Trophoblast cell (in vitro differentiated cells and primary cell): ENCODE measurements at places on chromosomes 6 and 20.

GRCh38 chr6:20665290-20665689, 131.0 kb downstream of the CDKAL1 start:
- DNase-seq, result no peak

DNA sequence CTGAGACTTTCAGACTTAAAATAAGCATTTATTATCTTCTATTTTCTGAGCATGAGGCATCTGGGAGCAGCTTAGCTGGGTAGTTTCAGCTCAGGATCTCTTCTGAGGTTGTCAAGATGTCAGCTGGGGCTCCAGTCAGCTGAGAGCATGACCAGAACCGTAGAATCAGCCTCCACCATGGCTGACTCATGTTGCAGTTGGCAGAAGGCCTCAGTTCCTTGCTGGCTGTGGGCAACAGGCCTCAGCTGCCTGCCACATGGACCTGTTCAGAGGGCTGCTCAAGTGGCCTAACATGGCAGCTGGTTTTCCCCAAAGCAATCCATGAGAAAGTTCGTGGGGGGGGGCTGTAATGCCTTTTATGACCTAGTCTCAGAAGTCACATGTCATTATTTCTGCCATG, 142.3 kb downstream of the LY86 start:
- no peak for DNase-seq

DNA sequence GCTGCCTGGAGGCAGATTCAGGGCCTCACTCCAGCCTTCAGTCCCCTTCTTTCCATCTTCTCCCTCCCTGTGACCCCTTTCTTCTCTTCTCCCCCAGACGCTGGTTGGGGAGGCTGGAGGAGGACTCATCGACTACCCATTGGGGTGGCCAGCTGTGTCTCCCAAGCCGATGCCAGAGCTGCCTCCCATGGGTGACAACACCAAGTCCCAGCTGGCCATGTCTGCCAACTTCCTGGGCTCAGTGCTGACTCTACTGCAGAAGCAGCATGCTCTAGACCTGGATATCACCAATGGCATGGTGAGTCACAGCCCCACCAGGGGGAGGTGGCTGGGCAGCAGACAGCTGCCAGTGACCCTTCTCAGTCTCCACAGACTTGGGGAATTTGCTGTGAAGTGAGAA, 12.9 kb downstream of the BPIFB4 start:
- no peak for DNase-seq

DNA sequence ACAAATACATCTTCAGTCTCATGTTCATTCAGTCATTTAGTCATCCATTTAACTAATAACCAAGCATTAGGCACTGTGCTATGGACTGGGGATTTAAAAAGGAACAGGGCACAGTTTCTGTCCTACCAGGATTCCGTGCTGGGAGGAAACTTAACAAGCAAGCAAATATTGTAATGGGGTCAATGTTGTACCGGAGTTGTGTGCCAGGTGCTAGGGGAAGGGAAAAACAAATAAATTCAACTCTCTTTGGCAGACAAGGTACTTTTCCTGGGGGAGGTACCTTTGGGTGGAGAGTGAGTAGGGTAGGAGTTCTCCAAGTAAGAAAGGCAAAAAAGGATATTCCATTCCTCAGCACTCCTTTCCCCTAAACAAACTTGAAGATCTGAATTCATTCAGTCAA, 90.3 kb downstream of the OLIG3 start:
- no peak for DNase-seq

DNA sequence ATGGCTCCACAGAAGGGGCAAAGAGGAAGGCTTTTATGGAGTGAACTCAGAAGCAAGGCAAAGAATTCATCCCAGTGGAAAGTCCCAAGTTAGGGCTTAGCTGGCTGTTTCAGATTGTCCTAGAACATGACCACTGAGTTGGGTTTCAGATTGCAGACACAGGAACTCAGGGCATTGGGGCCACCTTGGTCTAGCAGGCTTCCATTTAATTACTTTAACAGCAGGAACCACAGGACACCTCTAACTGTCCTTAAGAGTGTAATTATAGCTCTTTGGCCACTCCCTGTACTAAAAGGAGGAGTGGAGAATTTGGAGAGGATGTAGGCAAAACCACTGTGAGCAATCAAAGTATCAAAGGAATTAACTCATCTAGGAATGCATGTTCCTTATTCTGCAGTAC, 150.6 kb upstream of the AGPAT4 start:
- DNase-seq, result no peak

GRCh38 chr6:69980624-69981023, 114.3 kb downstream of the COL19A1 start:
- DNase-seq, result no peak

- DNase-seq, result peak; percentile 69
Measured at GRCh38 chr20:36728986-36729385, 16.9 kb downstream of the NDRG3 start.

GRCh38 chr6:44356487-44356886, 14.0 kb downstream of the SPATS1 start:
- no peak for DNase-seq

DNA sequence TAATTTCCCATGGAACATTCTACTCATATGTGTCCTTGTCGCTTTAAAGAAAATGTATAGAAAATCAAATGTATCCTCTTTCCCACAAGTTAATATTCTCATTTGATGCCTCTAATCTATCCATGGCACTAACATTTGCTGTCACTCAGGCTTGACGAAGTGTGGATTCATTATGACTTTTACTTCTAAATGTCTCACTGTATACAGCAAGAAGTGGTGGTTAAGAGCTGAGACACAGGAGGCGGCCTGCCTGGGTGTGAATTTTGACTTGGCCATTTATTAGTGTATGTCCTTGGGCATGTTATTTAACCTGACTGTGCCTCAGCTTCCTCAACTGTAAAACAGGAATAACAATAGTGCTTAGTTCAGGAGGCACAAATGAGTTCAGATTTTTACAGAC, 70.0 kb downstream of the TRMT6 start:
- no peak for DNase-seq

- no peak for DNase-seq
Measured at GRCh38 chr6:143958839-143959399, 49.1 kb downstream of the PLAGL1 start.

DNA sequence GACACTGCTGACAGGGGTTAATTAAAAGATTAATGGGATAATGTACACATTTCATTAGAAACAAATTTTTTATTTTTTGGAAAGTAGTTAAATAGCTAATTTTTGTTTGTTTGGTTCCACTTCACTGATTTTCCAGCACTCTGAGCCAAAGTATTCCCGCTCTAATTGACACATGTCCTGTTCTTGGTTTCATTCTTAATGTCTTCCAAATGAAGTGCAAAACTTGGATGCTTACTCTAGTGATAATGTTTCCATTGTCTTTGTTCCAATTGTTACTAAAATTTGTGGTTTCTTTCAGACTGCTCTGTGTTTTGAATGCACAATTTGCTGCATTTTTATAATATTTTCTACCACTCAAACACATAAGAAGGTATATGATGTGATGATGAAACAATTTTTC, 794.3 kb downstream of the PHF3 start:
- DNase-seq, result no peak

DNA sequence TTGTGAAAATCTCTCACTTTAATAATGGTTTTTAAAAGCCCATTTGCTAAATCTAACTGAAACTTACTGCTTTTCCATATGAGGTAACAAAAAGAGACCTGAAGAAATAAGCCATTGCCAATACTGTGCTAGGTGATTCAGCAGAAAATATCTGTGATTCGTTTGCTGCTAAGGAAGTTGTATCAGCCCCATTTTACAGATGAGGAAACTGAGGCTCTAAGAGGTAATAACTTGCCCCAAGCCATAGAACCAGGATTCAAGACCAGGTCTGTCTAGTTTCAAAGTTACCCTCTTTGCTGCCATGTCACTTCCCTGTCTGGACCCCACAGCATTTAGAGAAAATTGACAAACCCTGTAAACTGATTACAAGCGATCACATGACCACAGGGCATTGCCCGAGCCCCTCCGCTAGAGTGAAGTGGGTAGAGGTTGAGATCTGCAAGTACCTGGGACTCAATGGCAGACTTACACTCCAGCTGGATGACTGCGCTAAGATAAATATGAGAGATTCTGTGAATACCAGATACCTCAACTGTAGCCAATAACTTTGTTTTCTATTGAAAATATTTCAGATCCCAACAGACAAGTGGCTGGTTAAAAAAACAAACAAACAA, 69.3 kb downstream of the TNFRSF21 start:
- DNase-seq, result no peak

DNA sequence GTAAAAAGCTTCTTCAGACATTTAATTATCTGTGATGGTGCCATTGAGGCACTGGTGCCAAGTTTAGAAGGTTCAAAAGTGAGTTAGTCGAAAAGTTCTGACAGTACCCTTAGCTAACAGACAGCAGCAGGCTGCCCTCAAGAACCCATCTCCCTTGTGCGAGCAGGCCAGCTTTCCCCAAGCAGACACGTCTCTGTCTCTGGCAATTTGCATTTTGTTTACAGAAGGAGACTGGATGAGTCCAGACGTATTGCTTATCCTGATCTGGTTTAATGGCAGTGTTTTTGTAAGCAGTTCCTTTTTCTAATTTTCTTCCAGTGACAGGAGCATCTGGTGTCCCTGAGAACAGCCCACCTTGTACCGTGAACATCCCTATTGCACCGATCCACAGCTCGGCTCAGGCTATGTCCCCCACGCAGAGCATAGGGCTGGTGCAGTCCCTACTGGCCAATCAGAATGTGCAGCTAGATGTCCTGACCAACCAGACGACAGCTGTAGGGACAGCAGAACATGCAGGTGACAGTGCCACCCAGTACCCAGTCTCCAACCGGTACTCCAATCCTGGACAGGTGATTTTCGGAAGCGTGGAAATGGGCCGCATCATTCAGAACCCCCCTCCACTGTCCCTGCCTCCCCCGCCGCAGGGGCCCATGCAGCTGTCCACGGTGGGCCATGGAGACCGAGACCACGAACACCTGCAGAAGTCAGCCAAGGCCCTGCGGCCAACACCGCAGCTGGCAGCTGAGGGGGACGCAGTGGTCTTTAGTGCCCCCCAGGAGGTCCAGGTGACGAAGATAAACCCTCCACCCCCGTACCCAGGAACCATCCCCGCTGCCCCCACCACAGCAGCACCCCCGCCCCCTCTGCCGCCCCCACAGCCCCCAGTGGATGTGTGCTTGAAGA, 58.3 kb upstream of the TMEM181 start:
- DNase-seq, result no peak

DNA sequence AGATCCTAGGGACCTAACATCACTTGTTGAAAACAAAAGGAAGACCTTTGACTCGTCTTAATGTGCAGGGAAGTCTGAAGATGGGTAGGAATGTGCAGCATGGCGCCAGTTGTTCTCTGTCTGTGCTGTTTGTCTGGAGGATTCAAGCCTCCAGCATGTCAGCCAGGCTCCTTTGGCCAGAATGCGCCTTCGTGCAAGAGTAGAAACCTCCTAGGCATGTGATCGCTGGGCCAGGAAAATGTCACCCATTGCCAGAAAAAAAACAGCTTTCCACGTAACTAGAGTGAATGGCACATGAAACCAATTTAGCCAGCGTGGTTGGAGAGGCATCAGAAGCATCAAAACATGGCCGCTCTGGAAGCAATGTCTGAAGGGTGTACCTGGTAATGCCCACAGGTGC, 132.7 kb downstream of the EDN1 start:
- peak; percentile 19 for DNase-seq

DNA sequence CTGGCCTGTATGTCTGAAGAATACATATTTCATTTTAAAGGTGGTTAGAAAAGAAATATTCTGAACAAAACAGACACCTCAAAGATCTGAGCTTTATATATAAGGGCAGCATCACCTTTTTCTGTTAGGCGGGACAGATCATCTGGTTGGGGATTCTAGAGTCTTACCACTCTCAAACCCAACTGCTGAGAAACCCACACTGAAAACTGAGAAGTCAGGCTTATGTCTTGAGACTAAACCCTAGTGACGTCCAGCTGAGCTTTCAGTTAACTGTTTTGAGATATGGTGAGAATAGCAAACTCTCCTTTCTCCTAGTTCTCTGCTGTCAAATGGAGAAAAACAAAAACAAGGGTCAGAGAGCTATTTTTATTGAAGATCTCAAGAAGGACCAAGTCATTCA, 63.7 kb upstream of the CCN6 start:
- no peak for DNase-seq

GRCh38 chr6:156601152-156602065, 175.8 kb upstream of the ARID1B start:
- DNase-seq, result no peak
